ENCODE measurements at places on chromosomes 5 and 9.

- DNase-seq, result no peak
These were observed 7.2 kb upstream of the DUSP1 start for GRCh38 chr5:172777881-172778814.

DNA sequence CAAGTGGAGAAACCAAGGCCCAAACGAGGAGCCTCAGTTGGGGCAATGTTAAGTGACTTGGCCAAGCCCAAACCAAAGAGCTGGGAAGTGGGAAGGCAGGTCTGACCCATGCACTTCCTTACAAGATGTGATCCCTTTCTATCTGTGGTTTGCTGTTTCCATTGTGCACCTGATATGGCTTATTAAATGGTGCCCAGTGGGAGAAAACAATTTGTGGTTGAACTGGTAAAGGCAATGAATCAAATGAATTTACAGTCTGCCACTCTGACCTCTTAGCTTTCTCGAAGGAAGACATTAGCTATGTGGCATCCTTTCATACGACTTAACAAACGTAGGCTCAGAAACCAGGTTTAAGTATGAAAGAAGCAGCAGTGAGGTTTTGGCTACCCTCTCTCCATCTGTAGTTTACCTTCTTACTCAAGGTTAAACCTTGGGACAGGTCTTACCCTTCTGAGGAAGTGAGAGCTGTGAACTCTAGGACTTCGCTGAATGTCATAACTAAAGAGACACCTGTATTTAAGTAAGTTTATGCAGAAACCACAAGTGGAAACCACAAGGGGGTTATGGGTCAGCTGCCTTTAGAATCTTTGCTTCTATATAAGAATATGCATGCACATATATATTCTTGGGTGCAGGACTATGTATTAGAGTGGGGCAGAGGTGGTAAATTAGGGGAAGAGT is 100.5 kb upstream of the SPATA31D4 start:
- no peak for DNase-seq

- no peak for DNase-seq
These were observed 5.7 kb downstream of the GPBP1 start for GRCh38 chr5:57179262-57180200.

GRCh38 chr5:66658516-66658915 is 62.3 kb downstream of the MAST4 start:
- DNase-seq, result no peak
